Right ventricle myocardium inferior (tissue), 1 donor: ENCODE measurements at places on chromosomes 2 and 18. TPM values are rescaled to one million over a fixed set of nuclear protein-coding genes. Genes with fewer than 3 reads are reported as not detected.

The LYG1 gene
- 0.57 TPM for total RNA-seq

The CABYR gene
- not detected for total RNA-seq

The RETSAT gene
- total RNA-seq = 44.8 TPM

The LAMA3 gene
- 4.1 TPM for total RNA-seq

The VWA3B gene
- 0.38 TPM for total RNA-seq

The COL4A3 gene
- 5.5 TPM for total RNA-seq

The SERPINB5 gene
- total RNA-seq = not detected

The SLC19A3 gene
- 4.5 TPM for total RNA-seq

The ARHGEF33 gene
- 0.62 TPM for total RNA-seq

The SKOR2 gene
- total RNA-seq = not detected

The USP37 gene
- 7.0 TPM for total RNA-seq

The RPRM gene
- not detected for total RNA-seq

The DOCK10 gene
- total RNA-seq = 2.3 TPM

The TIMM21 gene
- total RNA-seq = 151 TPM

The CPO gene
- total RNA-seq = 0.73 TPM

The KCNK3 gene
- 4.5 TPM for total RNA-seq

The SLC14A1 gene
- 24.9 TPM for total RNA-seq

The NLRC4 gene
- 1.4 TPM for total RNA-seq

The KDSR gene
- total RNA-seq = 32.3 TPM

The IL1F10 gene
- not detected for total RNA-seq

The DNAJC5G gene
- total RNA-seq = 1.9 TPM

The CFAP53 gene
- not detected for total RNA-seq

The SIX3 gene
- total RNA-seq = not detected

The CLEC4F gene
- 0.22 TPM for total RNA-seq

The ANO7 gene
- 0.81 TPM for total RNA-seq

The UGT1A3 gene
- not detected for total RNA-seq

The ASPRV1 gene
- 0.81 TPM for total RNA-seq

The ABCG5 gene
- total RNA-seq = not detected

The PPP1R1C gene
- 24.0 TPM for total RNA-seq

The ANTXR1 gene
- 31.9 TPM for total RNA-seq

The LRATD1 gene
- 2.5 TPM for total RNA-seq

The GNAL gene
- total RNA-seq = 5.1 TPM

The NIF3L1 gene
- total RNA-seq = 17.1 TPM

The GALNT13 gene
- total RNA-seq = not detected

The TNS1 gene
- 705 TPM for total RNA-seq

The OR6B2 gene
- total RNA-seq = not detected

The RND3 gene
- total RNA-seq = 22.1 TPM

The BOK gene
- total RNA-seq = 4.5 TPM

The ACSL3 gene
- total RNA-seq = 50.3 TPM

The GCKR gene
- total RNA-seq = not detected

The PREPL gene
- 76.7 TPM for total RNA-seq

The POTEC gene
- total RNA-seq = not detected

The FBXO15 gene
- total RNA-seq = not detected

The CAPN14 gene
- 0.35 TPM for total RNA-seq

The TAF4B gene
- total RNA-seq = 1.2 TPM

The LYG2 gene
- not detected for total RNA-seq

The CEP192 gene
- total RNA-seq = 25.6 TPM

The MPHOSPH10 gene
- total RNA-seq = 21.0 TPM

The NPHP1 gene
- 5.5 TPM for total RNA-seq

The CELF4 gene
- not detected for total RNA-seq

The HOXD13 gene
- not detected for total RNA-seq

The BCS1L gene
- total RNA-seq = 51.1 TPM

The PPP1R7 gene
- total RNA-seq = 66.6 TPM

The SULT1C2 gene
- 0.87 TPM for total RNA-seq

The CCDC85A gene
- 5.3 TPM for total RNA-seq
